Foreskin keratinocyte (primary cell): ENCODE measurements at places on chromosomes 16 and 17. TPM values are rescaled to one million over a fixed set of nuclear protein-coding genes. Genes with fewer than 3 reads are reported as not detected.

The KRTAP4-1 gene
- not detected in 2 replicates for total RNA-seq

The SPATA22 gene
- total RNA-seq = not detected in 2 replicates

DNA sequence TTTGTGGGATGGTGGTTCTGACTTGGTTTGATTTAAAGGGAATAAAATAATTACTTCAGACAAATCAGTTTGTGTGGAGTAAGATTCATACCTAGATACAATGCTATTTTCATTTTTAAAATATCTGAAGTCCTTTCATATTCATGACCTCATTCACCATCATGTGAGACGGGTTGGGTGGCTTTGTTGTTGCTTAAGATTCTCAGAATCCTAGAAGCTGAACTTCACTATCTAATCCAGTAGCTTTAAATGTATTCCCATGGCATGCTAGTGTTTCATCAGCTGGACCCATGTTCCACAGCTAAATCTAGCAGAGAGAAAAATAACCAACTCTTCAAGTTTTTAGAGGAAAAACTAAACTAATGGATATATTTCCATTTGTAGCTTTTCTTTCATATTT is 2.7 kb upstream of the AMFR start:
- DNase-seq = no peak

DNA sequence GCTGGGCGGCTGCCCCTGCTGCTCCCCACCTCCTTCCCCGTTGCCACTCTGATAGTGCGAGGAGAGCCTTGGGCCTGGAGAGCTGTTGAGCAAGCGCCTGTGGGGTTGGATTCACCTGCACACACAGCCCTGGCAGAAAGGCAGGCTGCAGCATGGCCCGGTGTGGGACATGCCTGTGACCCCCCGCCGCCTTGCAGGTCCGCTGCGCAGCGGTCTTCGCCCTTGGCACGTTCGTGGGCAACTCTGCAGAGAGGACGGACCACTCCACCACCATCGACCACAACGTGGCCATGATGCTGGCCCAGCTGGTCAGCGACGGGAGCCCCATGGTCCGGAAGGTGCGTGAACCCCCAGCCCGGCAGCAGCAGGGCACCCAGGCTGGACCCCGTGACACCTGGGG is 106.8 kb upstream of the CHMP6 start:
- no peak for DNase-seq

DNA sequence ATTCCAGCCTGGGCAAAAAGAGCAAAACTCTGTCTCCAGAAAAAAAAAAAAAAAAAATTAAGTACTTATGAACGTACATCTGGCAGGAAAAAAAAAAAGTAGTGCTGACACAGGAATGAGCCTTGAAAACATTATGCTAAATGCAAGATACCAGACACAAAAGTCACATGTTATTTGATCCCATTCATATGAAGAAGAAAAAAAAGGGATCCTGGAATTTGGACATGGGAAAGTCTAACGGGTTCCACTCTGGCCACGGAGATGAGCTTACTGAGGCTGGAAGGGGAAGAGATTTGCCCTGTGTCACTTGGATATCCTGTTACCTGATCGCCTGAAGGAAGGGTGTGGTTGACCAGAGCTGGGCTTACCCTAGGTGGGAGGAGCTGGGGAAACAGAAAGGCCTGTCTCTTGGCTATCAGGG is 251.9 kb downstream of the PARN start:
- peak; percentile 87 for DNase-seq
